SIG-M5 (cell line): ENCODE measurements at places on chromosomes 1 and 21.
A peak's percentile ranks its signal among the peaks of the same experiment; 100 is the strongest.

DNA sequence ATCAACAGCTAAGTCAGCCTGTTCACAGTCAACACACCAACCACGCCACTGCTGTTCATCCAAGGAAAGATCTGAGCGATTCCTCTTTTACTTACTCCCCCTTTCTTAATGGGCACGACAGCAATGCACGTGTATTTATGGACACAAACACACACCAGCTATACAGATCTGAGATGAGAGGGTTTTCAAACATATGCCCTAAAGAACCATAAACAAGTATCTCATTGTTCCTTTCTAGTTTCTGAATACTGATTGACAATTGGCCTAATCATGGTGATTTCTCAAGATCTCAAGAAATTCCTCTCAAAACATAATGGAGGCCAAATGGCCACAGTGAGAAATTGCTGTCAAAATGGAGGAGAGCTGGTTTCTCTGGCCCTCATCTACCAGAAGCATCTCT, 18.0 kb downstream of the TOR3A start:
- DNase-seq: no peak

GRCh38 chr1:7012461-7012924, 227.2 kb downstream of the CAMTA1 start:
- DNase-seq: no peak

DNA sequence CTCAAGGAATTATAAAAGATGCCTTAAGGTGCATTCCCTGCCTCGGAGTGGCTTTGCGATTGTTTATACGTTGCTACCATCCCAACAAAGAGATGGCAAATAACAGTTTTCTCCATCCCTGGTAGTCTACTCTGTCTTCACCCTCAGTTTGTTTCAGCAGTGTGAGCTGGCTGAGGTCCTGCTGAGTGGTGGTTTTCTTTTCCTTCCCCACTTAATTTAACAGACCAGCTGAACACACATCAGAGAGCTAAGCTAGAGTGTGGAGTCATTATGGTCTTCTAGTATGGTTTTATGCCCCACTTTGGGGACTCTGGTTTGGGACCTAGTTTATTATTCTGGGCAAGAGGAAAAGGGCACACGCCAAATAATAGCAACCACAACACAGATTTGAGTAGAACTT, 2.2 kb downstream of the PIGV start:
- no peak for DNase-seq

GRCh38 chr1:11068600-11069473, 9.0 kb upstream of the SRM start:
- DNase-seq: no peak

DNA sequence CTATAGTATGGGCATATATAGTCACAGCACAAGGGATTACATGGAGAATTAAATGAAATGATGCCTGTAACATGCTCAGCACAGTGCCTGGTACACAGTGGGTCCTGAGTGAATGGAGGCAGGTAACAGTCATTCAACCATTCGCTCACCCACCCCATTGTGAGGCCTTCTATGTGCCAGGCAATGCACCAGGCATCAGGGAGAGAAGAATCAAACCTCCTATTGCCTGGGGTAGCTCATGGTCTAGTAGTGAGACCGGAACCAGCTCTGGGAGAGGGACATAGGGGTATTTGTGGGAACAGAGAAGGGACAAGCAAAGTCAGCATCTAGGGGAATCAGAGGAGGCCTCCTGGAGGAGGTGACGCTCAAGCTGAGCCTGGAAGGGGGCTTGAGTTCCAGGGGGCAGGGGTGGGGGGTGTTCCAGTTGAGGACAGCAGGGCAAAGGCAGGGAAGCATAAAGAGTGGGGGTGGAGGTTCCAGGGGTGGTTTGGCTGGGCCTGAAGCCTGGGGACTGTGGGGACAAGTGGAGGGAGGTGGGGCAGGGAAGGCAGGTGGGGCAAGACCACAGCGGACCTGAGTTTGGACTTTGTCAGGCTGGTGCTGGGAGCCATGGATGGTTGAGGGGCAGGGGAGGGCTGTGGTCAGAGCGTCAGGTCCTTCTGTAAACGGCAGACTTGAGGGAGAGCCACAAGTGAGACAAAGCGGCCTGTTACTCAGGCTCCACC, 591.6 kb downstream of the PTPRU start:
- no peak for DNase-seq

- DNase-seq: no peak
Measured at GRCh38 chr1:110144366-110144765, 5.9 kb upstream of the SLC6A17 start.

DNA sequence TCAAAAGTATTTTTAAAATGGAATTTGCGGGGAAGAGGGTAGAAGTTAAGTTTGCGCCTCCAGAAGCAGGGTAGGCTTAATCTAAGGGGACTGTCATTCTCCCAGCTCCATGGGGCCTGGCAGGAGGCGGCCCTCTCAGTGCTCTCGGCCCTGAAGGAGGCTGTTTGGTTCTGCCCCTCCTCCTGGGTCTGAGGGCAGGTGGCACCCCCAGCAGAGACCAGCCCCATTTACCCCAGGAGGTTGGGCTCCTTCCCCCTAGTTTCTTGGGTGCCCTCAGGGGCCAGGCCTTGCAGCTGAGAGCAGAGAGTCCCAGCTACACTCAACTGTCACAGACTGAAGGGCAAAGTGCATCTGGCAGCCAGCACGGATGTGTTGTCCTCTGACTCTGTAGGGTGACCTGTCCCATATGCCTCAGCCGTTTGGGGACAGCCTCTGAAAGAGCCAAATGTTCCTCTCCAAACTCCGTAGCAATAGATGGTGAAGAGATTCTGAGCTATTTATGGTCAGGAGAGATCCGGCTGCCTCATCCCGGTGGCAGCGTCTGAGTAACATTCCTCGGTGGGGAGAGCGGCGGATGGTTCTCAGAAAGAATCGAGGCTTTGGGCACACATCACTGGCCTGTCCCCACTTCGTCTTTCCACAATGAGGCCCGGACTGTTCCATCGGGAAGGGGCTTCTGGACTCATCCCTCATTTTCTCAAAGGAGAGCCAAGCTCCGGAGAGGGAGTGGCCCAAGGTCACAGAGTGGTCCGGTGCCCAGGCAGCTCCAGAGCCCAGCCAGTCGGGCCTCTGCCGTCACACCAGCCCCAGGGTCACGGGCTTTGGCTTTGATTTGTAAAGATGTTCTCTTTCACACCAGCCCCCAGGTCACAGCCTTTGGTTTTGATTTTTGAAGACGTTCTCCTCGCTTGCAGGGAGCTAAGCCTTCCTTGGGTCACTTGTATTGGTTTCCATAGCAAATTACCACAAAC, 424.2 kb upstream of the VAMP3 start:
- DNase-seq: no peak

DNA sequence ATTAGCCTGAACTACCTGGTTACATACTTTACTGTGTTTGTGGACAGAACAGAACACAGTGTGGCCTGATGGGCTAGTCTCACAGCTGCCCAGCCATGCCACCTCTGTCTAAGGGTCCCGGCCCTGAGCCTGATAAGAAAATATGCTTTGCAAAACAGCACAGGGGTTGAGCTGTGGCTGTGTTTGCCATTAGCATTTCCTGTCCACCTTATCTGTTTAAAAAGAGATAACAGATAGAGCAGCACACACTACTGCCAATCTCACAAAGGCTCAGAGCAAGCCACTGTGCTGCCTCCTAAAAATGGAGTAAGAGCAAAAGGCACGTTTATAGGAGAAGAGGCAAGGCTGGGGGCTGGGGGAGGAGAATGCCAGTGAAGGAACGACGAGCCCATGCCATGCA, 95.0 kb downstream of the SUSD4 start:
- no peak for DNase-seq

- DNase-seq: no peak
Measured at GRCh38 chr1:64231654-64232053, 28.2 kb downstream of the UBE2U start.

GRCh38 chr1:116347696-116348095, 25.3 kb upstream of the ATP1A1 start:
- no peak for DNase-seq

DNA sequence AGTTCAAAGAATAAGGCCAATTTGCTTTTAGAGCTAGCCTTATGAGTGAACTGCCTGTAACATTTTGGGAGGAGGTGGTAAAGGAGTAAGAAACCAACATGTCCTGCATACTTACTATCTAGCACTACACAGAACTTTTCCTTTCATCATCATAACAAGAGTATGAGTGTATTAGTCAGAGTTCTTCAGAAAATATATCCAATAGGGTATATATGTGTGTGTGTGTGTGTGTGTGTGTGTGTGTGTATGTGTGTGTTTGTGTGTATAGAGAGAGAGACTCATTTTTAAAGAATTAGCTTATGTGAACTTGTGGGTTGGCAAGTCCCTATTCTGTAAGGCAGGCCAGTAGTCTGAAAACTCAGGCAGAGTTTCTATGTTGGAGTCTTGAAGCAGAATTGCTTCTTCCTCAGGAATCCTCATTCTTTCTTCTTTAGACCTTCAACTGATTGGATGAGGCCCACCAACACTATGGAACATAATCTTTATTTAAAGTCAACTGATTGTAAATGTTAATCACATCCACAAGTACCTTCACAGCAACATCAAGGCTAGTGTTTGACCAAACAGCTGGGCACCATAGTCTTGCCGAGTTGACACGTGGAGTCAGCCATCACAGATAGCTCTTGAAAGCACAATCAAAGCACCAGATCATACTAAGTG, 121.9 kb downstream of the CYYR1 start:
- no peak for DNase-seq

- peak; percentile 70 for DNase-seq
Measured at GRCh38 chr1:47179017-47179987, 10.5 kb downstream of the PDZK1IP1 start.

- no peak for DNase-seq
Measured at GRCh38 chr1:206776229-206776628, 3.9 kb upstream of the IL10 start.

- no peak for DNase-seq
Measured at GRCh38 chr1:24990779-24991641, 60.9 kb upstream of the RUNX3 start.

DNA sequence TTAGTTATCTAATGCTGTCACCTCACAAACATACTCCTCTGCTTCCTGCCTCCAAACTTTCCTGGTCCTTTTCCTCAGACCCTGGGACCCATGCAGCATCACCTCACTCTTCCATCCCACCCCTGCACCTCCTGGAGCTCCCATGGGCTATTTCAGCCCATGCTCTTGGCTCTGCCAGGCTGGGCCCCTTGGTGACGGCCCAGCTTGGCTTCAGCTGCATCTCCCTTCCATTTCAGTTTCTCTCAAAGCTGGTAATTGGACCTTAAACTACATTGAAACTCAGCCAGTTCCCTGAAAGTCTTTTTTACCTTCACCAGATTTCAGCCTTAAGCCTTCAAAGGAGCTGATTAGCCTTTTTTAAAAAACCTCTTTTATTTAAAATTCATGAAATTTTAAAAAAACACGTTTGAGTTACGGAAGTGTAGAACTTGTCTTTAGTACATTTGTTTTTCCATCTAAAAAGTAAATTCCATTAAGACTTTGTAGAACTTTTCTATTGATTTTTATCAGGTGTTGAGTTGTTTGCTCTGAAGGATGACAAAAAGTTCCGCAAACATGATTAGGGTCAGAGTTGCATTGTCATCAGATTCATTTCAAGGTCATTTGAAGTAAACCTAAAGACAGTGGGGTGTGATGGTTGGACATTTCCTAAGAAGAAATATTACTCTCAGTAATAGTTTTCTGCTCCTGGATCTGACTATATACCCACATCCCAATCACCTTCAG, 33.5 kb downstream of the AGT start:
- no peak for DNase-seq

- DNase-seq: no peak
Measured at GRCh38 chr21:33247599-33247998, 17.9 kb downstream of the IFNAR2 start.

GRCh38 chr1:50232336-50232735, 123.6 kb downstream of the ELAVL4 start:
- DNase-seq: no peak

GRCh38 chr1:15835205-15835740, 12.2 kb upstream of the SPEN start:
- no peak for DNase-seq

DNA sequence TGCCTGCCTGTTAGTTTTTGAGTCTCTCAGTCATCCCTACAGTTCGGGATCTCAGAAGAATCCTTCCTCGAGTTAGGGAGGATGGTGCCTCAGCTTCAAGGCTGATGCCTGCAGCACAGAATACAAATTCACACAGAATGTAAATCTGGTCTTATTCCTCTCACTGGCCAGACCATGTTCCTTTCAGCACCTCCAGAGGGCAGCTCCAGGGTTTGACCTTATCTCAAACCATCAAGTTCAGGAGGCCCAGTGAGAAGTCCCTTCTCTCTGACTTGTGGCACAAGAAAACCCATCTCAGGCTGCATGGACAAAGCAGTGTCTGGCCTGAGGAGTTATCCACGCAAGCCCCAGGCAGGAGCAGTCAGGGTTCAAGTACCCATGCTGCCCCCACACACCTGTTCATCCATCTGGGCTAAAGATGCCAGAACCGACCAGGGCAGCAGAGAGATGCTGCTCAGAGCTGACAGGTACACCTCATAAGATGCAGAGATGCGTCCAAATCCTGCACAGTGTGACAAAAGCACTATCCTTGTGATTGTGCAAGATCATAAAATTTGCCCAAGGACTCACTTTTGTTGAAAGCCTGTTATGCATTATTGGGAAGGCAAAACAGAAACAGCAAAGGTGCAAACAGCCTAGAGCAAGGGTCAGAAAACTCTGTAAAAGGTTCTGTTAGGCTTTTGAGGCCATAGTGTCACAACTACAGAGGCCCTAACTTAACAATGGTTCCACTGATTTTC, 49.8 kb downstream of the BCAR3 start:
- DNase-seq: no peak

DNA sequence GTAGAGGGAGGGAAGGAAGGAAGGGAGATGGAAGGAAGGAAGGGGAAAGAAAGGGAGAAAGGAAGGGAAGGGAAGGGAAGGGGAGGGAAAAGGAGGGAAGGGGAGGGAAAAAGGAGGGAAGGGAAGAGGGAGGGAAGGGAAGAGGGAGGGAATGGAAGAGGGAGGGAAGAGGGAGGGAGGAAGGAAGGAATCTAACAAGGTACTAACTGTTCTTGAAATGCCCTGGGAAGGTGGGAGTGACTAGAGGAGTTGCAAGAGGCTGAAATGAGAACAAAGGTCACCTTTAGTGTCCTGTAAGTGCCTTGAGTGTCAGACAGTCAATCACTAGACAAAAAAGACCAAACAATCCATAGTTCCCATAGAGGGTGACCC, 2.3 kb upstream of the ATP2B4 start:
- no peak for DNase-seq

DNA sequence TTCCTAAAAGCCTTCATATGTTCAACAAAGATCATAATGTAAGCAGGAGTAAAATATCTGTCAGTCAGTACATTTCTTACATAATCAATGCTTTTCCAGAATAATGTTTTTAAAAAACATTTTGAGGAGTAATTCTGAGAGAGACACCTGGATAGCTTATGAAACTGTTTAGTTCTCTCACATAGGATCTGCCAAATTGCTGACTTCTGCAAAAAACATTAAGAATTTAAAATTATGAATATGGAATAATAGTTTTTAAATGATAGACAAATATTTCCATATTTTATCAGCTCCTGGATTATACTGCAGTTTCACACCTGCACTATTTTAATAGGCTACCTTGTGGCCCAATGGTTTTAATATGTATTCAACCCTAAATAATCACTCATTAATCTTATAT, 142.7 kb upstream of the RUNX1 start:
- no peak for DNase-seq

GRCh38 chr1:78854556-78854955, 152.0 kb downstream of the ADGRL4 start:
- no peak for DNase-seq
